ENCODE measurements at places on chromosomes 7 and 10. TPM values are rescaled to one million over a fixed set of nuclear protein-coding genes. Genes with fewer than 3 reads are reported as not detected.

ADCK2 gene
- total RNA-seq: 11.4 TPM

- no peaks in the 10 kb centered on the region for H3K27me3 ChIP-seq
- H3K27ac ChIP-seq: no peak overlapping the region
- no peak overlapping the region for H3K4me3 ChIP-seq
- no peaks in the 10 kb centered on the region for H3K4me1 ChIP-seq
- no peak for DNase-seq
These were observed 201.3 kb downstream of the MAD1L1 start for GRCh38 chr7:2031451-2031845.

DNA sequence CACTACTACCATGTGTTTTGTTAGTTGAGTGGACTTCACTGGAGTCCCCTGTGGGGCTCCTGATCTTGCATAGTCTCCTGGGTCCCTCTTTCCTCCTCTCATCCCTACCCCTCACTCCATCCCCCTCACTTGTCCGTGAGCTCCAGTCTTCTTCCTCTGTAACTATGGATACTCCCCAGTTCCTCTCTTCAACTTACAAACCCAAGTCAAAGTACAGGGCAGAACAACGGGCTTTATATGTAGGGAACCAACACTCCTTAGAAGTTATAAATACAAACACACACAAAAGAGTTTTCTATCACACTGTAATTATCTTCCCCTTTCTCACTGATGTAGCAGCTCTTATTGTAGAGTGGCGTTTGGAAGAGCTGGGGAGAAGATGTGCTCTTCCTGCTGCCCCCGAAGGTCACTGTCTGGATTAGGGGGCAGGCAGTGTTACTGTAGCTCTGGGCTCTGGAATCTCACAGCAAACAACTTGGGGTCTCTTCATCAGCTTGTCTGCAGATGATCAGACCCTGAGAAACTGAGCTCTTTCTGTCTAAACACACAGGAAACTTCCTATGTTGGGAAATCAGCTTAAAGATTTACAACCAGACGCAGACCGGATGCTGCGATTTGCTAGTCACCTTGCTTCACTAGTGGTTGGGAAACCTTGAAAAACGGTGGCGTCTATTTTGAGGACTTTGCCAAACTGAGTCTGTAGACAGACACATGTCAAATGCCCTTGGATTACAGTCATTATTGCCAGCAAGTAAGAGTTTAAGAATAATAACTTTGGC, 13.6 kb downstream of the SNX10 start:
- DNase-seq: peak; percentile 72
- peak overlapping the region; percentile 40 for H3K27ac ChIP-seq
- no peaks in the 10 kb centered on the region for H3K27me3 ChIP-seq
- peaks cover 24% of the 10 kb centered on the region for H3K4me1 ChIP-seq
- no peak overlapping the region for H3K4me3 ChIP-seq

DNA sequence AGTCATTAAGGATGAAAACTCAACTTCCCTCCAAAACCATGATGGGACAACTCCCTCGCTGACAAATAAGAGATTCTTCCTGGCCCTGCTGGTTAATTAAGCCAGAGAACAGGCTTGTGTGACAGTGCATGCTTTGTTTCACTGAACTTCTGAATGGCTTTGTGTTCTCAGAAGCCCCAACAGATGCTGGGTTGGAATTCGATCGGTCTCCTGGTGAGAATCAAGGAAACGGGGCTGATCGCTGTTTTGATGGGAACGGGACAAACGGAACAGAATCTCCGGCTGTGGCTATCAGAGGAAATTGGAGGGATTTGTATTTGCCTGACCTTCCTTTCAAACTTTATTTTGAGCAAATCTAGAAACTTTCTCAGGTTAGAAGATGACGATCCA, 145.0 kb downstream of the RNF216 start:
- no peaks in the 10 kb centered on the region for H3K27me3 ChIP-seq
- peaks cover 42% of the 10 kb centered on the region for H3K4me1 ChIP-seq
- no peak overlapping the region for H3K4me3 ChIP-seq
- H3K36me3 ChIP-seq: peaks cover 13% of the 10 kb centered on the region
- H3K27ac ChIP-seq: peak overlapping the region; percentile 52

Measured in adrenal gland (tissue), 19 donors.